ENCODE measurements at places on chromosomes 16 and 17. TPM values are rescaled to one million over a fixed set of nuclear protein-coding genes. Genes with fewer than 3 reads are reported as not detected.
A peak's percentile ranks its signal among the peaks of the same experiment; 100 is the strongest.

DNA sequence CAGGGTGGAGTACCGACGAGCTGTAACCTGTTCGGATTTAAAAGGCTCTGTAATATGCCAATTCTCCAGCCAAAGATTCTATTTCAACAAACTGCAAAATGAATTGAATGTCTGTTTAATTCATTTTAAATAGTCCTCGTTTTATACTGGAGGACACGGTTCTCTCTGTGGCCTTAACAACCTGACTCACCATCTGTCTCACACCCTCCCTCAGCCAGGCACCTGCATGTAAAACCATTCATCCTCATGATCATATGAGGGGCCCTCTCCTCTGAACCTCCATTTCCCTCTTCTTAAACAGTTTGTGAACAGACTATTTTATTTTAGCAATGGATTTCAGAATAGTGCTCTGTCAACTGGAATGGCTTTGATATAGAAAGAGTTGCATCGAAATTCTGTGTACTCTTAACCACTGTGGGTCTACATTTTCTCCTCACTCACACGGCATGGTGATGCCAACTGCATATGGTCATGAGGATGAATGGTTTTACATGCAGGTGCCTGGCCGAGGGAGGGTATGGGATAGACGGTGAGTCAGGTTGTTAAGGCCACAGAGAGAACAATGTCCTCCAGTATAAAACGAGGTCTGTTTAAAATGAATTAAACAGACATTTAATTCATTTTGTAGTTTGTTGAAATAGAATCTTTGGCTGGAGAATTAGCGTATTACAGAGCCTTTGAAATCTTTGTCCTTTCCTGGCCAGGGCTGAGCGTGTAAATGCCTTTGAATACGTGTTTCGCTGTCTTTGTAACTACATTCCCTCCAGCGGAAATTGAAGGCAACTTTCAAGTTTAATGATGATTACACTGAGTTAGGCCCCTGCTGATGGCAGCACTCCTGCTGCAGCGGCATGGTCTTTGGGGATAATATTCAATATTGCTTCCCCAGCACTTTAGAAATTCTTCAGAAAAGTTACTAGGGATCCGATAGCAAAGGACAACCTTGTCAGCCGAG is 329.6 kb downstream of the SNX29 start:
- no peak for DNase-seq

GRCh38 chr17:82780971-82781893 is 29.4 kb downstream of the TBCD start:
- DNase-seq, result no peak

- DNase-seq, result no peak
Observed at GRCh38 chr16:67120025-67120424, 10.3 kb downstream of the PHAF1 start.

DNA sequence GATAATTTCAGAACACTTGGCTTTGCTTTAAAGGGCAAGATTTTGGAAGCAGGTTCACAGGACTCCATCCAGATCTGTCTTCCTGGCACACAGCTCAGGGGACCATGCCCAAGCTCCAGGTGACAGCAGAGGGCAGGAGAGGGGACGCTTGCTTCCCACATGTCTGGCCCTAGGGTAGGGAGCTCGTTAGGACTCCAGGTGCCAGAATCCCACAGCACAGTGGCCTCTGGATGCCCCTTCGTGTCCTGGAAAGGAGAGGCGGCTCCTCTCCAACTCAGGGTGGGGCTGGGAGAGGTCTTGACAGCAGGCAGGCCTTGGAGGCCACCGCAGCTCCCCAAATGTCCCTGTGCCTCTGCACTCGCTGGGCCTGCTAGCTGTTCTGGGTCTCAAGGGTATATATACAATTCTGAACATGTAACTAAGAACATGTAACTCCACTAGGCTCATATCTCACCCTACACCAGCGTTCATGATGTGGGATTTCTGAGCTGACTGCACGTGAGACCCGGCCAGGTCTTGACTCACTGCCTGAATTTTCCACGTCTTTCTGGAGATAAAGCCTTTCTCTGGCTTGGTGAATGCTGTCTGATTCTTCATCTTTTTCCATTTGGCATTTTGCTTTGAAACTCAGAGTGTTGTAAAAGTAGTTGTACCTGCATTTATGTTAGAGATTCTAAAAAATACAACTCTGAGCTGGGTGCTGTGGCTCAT is 52.8 kb downstream of the MARCHF10 start:
- no peak for DNase-seq

DNA sequence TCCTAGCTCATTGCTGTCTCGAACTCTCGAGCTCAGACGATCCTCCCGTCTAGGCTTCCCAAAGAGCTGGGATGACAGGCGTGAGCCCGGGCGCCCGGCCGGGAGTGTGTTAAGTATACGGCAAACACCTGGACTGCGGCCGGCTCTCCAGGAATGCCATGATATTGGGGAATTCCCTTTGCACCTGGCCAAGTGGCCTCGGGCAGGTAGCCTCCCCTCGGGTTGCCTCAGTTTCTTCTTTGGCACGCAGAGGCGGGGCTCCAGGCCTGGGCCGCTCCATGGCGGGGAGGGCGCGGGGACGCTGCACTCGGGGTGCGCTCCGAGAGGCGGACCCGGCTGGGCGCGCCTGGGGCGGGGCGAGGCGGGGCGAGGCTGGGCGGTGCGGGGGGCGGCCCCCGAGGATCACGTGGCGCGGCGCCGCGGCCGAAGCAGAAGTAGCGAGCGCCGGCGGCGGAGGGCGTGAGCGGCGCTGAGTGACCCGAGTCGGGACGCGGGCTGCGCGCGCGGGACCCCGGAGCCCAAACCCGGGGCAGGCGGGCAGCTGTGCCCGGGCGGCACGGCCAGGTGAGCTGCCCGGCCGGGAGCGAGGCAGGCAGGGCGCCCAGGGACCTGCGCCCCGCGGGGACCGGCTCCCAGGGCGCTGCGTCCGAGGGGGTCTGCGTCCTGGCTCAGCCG is at the start of gene PLCG2:
Gene PLCG2, plus strand, starts transcription at position 431 of the 675 bp plus-strand sequence. CDS start 6,699 bp downstream, outside the sequence.
- DNase-seq, result peak; percentile 83

- no peak for DNase-seq
Observed at GRCh38 chr17:61122326-61122913, 277.2 kb upstream of the TBX2 start.

DNA sequence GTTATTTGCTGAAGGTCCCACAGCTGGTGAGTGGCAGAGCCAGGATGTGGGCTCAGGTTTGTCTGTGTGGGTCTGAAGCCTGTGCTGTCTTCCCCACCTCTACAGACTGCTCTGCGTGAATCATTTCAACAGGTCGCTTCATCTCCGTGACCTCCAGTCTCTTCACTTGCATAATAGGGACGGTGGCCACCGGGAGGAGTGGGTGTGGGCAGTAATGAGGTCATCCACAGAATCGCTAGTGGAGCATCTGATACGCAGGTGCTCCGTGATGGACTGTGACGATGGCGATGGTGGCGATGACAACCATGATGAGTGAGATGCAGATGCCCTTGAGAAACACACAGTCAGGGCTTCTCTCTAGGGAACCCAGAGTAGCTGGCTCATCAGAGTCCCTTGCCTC is 120.2 kb downstream of the RAP1GAP2 start:
- no peak for DNase-seq

GRCh38 chr16:73426433-73427160 is 378.7 kb upstream of the ZFHX3 start:
- no peak for DNase-seq

- DNase-seq, result peak; percentile 24
Observed at GRCh38 chr17:55806745-55807495, 56.1 kb downstream of the PCTP start.

- no peak for DNase-seq
Observed at GRCh38 chr17:44087319-44087718, 16.8 kb downstream of the G6PC3 start.

DNA sequence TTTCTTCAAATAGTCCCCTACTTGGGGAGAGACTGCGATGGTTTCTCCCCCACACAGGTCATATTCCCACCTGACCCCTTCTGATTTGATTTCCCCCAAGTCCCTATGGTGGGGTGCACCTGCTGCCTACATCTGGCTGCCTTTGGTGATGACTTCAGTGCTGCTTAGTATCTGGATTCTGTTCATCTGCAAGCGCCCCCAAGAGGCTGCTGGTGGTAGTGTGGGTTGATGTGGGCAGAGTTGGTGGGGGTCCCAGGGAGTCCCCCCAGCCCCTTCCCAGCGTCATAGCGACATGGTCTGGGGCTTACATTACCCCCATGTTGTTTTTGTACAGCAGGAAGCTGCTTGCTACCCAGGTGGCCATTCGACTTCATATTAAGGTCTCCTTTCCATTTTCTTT is 99.2 kb downstream of the NTN1 start:
- DNase-seq, result no peak

GRCh38 chr16:77158293-77158692 is 32.7 kb upstream of the MON1B start:
- no peak for DNase-seq

- DNase-seq, result peak; percentile 88
Observed at GRCh38 chr16:53434377-53435065, at the start of gene RBL2. TSS of gene RBL2 (plus strand) at chr16:53434471. CDS start at chr16:53434557, 86 bp downstream.

DNA sequence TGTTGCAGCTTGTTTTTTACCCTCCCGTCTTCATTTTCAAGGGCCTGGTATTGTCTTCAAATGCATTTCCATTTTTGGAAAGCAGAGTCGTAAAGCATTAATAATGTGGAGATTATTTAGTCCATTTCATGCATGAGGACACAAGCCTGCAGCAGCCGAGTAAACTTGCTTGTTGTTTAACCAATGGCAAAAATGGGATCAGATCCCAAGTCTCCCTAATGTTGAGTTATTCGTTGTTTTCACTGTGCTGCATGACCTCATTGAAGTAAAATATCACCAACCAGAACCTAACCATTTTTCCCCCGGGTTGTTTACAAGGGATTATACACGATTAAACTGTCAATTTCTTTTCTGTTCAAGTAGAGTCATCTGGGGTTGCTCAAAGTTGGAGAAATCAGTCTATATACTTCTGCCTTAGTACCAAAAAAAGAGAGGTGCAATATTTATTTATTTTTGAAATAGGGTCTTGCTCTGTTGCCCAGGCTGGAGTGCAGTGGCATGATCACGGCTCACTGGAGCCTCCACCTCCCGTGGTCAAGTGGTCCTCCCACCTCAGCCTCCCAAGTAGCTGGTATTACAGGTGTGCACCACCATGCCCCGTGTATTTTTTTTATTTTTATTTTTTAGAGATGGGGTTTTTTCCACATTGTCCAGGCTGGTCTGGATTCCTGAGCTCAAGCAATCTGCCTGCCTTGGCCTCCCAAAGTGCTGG is 12.4 kb downstream of the AMZ2 start:
- no peak for DNase-seq

DNA sequence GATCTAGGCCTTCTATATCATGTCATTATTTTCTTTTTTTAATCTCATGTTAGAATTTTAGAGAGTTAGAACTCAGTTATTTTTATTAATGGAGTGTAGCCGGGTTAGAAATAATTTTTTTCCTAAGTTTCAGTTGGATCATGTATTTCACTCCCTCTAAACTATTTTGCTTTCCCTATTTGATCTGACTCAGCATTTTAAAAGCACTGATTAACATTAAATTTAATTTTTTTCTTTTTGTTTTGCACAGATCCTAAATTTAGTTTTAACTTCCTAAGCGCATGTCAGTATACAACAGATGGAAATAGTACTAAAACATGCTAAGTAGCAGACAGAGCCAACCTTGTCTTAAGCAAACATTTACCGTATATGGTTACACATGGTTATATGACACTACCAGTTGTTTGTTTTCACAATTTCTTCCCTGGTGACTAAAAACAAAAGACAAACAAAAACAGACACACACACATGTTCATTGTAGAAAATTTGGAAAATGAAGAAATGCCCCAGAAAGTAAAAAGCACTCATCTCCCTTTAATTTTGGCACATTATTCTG is 33.6 kb upstream of the RAB11FIP4 start:
- no peak for DNase-seq

GRCh38 chr17:20825539-20825938 is 217.3 kb downstream of the USP22 start:
- DNase-seq, result no peak

DNA sequence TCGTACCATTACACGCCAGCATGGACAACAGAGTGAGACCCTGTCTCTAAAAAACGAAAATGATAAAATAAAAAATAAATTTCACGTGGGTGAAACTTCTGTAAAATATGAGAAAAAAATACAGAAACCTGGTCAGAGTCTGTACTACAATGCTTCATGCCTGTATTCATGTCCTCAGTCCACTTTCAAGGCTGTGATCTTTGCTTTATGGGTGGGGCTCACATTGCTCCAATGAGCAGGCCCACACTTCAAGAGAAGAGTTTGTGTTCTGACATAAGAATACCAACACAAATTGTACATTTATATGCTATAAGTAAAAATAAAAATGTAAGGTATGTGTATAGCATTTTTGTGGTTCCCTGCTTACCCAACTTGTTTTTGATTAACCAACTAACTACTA is 32.2 kb upstream of the ABCA3 start:
- no peak for DNase-seq

DNA sequence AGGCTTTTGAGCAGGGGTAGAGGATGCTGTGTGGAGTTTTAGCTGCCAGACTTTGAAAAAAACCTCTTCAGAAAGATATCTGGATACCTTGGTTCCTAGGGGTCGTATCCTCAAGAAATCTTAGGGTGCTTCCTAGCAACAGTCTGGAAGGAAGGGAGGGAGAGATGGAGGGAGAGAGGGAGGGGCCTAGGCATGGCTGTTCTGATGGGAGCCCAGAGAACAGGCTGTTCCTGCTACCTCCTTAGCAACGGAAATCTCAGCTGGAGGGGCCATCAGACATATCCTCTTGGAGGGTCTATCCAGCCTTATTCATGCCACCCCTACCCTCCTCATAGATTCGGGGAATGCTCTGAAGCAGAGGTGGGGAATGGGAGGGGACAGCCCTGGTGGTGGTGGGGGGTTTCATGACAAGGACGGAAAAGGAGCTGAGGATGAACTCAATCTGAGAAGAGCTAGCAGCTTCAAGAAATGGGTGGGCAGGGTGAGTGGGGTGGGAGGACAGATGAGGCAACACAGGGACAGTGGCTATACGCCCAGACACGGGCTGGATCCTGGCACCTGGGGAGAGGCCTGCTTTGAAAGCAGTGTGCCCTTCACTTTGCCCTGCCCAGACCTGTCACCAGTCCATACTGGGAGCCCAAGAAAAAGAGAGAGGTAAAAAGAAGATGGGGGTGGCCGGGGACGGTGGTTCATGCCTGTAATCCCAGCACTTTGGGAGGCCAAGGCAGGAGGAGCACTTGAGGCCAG is 2.9 kb upstream of the THRA start:
- no peak for DNase-seq

GRCh38 chr16:53504665-53505064 is 1.7 kb upstream of the AKTIP start:
- DNase-seq, result no peak

GRCh38 chr17:50047083-50047482 is 8.8 kb upstream of the ITGA3 start:
- no peak for DNase-seq

DNA sequence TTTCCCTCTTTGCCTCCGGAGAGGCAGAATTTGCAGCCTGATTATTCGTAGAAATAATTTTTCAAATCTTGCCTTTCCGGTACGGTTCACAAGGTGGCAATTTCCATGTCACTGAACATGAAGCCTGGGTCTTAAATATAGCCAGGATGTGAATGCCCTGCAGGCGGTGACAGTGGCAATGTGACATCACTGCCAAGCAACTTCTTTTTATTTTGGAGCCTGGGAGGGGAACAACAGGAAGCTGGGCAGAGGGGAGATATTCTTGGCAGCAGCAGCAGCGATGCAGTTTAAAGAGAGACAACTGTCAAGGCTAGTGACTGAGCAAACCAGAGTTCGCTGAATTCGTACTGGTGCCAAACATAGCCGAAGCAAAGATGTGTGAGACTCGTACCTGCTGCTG is 171.1 kb downstream of the SNX29 start:
- DNase-seq, result no peak

- no peak for DNase-seq
Observed at GRCh38 chr17:77691216-77692085, 267.1 kb upstream of the TNRC6C start.

Gene SLFN12
- 9.8 TPM for total RNA-seq

Gene TUBB3
- total RNA-seq, result 2.7 TPM

Gene WSCD1
- total RNA-seq, result 0.67 TPM

Gene RAB26
- 0.82 TPM for total RNA-seq

Gene OSGIN1
- total RNA-seq, result 2.4 TPM

Gene CD68
- total RNA-seq, result 28.1 TPM
